ENCODE measurements at places on chromosomes 12 and 14.

DNA sequence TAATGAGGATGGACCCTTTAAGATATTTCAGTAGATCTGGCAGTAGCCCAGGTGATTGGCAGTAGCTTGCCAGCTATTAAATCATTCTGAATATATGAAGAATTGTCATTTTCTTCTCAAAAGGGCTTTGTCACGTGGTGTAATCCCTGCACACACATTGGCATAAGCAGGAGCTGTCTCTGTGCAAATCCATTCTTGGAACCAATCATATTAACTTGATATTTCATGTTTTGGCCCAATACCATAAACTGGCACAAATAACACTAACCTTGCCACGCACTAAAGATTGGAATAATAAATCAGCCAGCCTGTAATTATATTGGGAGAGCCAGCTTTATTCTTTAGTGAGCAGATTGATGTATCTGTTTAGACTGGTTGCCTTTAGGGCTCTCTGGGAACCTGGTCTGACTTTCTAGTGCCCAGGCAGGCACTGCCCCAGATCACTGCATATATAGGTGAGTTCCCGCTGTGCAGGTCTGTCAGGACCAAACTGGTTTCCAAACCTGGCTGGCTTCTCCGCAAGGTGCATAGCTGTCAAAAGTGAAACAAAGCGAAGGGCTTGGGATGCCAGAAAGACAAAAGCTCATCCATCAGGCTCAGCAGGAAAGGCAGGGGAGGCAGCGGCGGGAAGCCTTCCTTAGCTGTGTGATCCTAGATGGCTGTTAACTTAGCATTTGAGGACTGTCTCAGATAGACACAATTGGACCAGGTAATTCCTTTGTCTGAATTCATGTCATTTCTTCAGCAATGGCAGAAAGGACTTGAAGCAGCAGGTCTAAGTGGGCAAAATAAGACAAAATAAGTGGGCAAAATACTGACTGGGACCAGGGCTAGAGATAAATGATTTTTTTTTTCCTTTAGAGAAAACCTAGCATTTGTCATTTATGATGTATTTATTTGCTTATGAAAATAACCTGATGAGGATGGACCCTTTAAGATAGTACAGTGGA, 128.8 kb upstream of the DYRK2 start:
- no peak for DNase-seq

- DNase-seq = no peak
These were observed 23.4 kb upstream of the FGF6 start for GRCh38 chr12:4468994-4469393.

- DNase-seq = no peak
These were observed 56.0 kb downstream of the RASSF3 start for GRCh38 chr12:64666054-64666914.

DNA sequence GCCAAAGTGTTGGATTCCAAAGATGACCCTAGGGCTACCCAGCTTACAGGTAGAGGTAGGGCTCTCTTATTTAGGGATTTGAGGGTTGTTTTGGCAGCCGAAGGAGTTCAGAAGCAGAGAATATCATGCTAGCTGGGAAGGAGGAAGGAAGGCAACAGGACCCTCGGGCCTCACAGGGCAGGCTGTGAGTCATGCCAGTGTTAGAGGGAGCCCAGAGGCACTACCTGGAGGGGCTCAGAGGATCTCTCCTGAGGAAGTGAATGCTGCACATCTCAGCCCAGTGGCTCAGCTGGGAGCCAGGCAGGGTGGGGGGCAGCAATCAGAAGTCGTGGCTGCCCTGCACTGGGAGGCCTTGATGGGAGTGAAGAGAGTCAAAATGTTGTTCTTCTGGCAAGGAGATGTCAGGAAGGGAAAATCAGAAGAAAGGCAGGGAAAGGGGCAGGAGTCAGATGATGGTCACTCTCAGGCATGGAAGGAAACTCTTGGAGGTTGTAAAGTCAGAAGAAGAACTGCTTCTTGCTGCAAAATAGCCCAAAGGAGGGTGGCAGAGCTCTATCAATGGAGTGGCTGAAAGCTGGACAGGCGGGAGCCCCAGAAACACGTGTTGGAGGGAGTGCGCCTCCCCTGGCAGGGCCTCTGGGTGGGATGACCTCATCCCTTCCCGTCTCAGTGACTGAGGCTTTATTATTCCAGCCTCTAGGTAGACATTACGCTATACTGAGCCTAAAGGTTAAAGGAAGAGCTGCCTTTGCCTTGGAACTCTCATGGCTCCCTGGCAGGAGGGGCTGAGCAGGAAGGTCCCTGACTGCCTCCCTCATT, 141.3 kb downstream of the SMOC1 start:
- DNase-seq = peak; percentile 21

DNA sequence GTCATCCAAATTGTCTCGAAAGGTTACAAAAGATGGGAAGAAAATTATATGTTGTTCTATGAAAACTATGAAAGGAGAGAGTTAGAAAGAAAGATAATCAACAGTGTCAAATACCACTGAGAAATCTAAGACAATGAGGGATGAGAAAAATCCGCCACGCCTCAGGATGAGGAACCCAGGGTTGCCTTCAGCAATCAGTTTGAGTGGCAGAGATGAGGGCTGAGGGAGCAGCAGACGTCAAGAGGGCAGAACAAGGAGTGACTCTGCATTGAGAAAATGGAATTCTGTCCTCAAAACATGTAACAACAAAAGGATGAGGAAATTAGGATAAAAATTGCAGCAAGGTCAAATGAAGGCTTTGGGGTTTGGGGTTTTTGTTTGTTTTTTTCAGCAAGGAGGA, 18.3 kb upstream of the OXA1L start:
- DNase-seq = peak; percentile 18

DNA sequence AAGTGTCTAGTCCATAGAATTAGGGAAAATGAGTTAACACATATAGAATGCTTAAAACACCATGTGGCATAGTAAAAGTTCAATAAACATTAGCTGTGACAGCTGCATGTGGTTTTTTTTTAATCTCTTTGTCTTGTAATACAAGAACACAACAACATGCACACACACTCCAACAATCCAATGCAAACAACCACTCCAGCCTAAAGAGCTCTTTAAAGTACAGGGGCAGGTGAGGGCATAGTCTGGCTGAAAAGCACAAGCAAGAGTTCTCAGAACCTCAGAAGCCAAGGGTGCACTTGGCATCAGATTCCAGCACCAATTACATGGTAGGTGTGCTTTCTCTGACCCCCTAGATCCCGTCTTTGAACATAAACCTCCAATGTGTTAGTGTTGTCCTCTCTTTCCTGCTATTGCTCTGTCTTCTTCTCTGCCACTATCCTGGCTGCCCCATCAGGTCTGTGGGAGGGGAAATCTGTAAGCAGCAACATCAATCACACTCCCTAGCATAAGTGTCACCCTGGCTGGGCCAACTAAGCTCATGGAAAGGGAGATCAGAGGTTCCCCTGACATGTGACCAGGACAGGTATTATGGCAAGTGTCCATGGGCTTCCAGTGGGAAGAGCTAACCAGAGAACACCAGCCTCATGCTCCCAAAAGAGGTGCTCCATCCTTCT, 91.0 kb downstream of the SLC8A3 start:
- no peak for DNase-seq

DNA sequence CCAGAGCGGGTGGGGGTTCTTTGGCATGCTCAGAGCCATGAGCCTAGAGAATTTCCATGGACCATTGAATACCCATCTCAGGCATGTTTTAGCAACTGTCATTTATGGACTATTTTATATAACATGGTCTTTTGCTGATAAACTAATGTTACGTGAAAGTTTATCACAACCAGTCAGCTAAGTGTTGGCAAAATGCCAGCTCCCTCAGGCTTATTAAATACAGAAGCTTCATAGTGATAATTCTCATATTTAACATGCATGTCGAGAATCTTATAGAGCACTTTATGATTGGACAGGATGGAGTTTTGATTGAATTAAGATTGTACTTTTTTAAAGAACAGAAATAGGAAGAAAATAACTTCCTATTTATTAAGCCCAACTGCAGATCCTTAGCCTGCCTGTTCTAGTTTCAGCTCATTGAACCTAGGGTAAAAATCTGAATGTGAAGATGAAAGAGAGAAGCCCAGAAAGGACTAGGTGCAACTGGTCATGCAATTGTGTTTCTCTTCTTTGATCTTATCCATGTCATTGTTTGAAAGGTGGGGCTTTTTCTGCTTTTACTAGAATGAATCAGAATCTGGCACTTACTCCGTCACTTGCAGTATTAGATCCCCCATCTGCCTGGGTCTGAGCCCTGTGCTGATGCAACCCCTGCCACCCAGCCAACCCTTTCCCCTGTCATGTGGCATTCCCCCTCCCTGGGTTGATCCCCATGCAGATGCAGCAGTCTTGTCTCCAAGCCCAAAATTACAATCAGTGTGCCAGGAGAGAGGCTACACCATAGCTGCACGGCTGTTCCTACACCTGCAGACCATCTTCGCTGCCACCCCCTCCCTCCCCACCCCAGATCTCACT, 134.6 kb upstream of the EVL start:
- DNase-seq = no peak

GRCh38 chr14:33768458-33768830, 182.4 kb downstream of the EGLN3 start:
- DNase-seq = no peak

GRCh38 chr14:79197516-79197915, 1013.8 kb downstream of the DIO2 start:
- DNase-seq = no peak

DNA sequence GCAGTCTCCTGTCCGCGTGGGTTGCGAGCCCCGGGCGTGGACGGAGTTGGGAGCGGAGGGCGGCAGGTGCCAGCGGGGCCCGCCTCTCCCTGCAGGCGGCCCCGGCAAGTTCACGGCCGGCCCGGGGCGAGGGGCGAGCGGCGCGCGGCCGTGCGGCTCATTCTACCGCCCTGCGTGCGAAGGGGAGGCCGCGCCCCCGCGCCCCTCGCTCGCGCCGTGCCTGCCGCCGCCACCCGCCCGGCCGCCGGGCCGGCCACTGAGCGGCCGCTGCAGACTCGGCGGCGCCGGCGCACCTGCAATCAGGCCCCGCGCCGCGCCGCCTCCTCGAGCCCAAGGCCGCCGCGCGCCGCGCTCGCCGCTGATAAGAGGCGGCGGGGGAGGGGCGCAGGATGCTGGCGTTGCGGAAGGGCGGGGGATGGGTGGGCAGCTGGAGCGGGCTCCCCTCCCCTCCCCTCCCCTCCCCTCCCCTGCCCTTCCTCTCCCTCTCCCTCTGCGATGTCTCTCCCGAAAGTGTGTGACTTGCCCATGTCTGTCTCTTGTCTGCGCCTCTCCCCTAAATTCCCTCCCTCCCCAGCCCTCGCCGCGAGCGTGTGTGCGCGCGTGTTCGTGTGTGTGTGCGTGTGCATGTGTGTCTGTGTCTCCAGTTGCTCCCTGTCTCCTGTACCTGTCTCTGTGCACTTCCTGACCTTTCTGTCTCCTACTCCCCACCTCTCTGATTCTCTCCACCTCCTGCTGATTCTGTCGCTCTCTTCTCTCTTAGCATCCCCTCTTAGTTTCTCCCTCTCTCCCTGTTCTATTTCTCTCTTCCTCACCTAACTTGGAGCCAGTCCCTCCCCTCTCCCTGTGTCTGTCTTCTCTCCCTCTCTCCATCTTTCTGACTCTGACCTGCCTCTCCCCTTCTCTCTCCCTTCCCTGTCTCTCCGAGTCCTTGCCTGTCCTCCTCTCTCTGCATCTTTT, 768.1 kb upstream of the TBX3 start:
- DNase-seq = no peak

DNA sequence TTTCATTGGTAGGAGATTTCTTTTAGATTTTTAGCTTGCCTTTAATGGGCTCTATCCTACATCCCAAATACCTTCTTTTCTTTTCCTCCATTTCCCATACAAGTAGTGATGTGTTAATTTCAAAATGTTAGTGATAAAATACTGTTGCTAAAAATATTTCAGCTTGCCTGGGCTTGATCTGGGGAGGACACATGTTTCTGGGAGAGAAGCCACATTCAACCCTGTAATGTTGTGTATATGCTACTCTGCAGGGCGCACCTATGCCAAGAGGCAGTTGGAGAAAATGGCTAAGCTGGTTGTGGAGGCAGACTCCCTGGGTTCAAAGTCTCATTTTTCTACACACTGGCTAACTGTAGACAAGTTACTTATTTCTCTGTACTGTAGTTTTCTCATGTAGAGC, 26.3 kb downstream of the FLRT2 start:
- DNase-seq = no peak

DNA sequence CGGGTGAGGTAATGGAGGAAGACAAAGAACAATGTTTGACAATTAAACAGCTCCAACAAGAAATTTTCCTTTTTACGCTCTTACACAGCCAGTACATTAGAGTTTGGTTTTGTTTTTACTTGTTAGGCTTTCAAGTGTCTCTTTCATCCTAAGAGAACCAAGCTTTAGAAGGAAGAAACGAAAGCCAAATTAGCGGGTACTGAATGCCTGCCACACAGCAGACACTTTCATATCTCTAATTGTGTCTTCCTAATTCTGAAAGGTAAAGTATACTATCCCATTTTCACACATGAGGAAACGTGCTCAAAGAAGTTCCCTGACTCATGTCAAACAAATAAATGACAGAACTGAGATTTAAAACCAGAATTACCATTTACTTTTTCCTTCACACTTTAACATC, 65.0 kb downstream of the CDK17 start:
- DNase-seq = no peak
